IMR-90 (cell line): ENCODE measurements at places on chromosomes 2 and 18. TPM values are rescaled to one million over a fixed set of nuclear protein-coding genes. Genes with fewer than 3 reads are reported as not detected.

INHA gene
- not detected in 2 replicates for total RNA-seq

ERFE gene
- total RNA-seq = 0.56 and 1.3 TPM in 2 replicates

DSG4 gene
- not detected in 2 replicates for total RNA-seq

GPR39 gene
- 7.2 and 9.0 TPM in 2 replicates for total RNA-seq

GBX2 gene
- not detected in 2 replicates for total RNA-seq

STARD6 gene
- 0.28 TPM in 1 of 2 replicates, not detected in the other for total RNA-seq

POTEJ gene
- not detected in 2 replicates for total RNA-seq

RUFY4 gene
- total RNA-seq = not detected in 2 replicates

SLC30A3 gene
- under 0.01 TPM in 1 of 2 replicates, not detected in the other for total RNA-seq

DPYSL5 gene
- total RNA-seq = not detected in 2 replicates

TTN gene
- total RNA-seq = 0.18 and 0.83 TPM in 2 replicates

HJURP gene
- total RNA-seq = 22.6 and 24.2 TPM in 2 replicates

OSBPL6 gene
- 2.8 and 3.2 TPM in 2 replicates for total RNA-seq

C2orf80 gene
- not detected in 2 replicates for total RNA-seq

KLHL14 gene
- total RNA-seq = not detected in 2 replicates

HOXD1 gene
- total RNA-seq = not detected in 2 replicates

LRRTM1 gene
- not detected in 2 replicates for total RNA-seq

NDC80 gene
- 11.8 and 15.3 TPM in 2 replicates for total RNA-seq

EIF4E2 gene
- total RNA-seq = 105 and 149 TPM in 2 replicates

METAP1D gene
- 3.4 and 4.2 TPM in 2 replicates for total RNA-seq
